GM19239 (cell line): ENCODE measurements at places on chromosomes 2 and 18.

DNA sequence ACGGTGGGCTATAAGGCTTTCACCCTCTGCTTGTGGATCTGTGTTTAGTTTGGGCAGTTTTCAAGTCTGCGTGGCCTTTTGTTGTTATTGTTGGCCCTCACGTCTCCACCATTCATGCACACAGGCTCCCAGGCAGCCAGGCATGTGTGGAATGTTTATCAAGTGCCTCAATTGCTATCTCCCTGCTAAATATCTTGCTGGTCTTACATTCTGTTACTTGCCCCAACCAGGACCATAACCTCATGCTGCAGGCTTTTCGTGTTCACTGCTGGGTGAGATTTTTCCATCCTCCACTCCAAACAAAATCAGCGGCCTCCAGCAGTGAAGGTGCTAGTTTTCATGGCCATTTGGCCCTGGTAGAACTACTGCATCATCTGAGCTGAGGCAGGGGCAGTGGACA lies 63.0 kb upstream of the DSC1 start:
- DNase-seq: no peak

DNA sequence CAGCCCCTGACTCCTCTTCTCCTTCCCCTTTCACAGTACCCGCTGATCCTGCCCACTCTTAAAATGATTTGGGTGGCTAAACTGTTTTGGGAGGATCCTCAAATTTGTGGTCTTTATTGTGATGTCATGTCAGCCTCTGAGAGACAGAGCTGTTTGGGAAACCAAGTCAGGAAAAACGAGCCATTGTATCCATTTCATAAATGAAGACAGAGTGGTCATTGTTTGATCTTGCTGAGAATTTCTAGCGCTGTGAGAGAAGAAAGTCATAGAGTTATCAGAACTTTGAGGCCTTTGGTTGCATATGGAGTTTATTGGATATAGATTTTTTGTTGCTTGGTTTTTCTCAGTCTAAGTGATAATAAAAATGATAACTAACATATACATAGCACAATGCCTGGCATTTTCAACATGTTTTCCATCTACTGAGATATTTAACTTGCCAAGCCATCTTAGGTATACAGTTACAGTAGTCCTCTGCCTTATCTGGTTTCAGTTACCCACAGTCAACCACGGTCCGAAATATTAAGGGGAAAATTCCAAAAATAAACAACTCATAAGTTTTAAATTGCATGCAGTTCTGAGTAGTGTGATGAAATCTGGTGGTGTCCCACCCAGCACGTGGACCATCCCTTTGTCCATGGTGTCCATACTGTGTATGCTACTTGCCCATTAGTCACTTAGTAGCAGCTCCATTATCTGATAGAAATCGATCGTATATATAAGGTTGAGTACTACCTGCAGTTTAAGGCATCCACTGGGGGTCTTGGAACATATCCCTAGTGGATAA lies 105.0 kb upstream of the RASGRP3 start:
- DNase-seq: no peak

DNA sequence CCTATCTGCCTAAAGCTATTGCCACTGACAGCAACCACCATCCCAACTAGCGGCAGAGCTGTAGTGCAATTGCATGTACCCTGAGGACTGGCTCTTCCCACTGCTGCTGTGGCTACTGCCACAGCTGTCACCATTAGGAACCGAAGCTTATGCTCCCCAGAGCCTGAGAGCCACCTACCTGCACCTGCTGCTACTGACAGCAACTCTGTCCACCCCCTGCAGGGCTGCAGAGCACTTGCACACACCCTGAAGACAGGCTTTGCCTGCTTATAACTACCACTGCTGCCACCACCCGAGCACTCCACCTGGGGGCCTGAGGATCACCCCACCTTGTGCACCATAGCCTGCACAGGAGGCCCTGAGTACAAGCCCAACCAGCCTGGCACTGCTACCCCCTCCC lies 217.6 kb upstream of the FOSL2 start:
- no peak for DNase-seq

DNA sequence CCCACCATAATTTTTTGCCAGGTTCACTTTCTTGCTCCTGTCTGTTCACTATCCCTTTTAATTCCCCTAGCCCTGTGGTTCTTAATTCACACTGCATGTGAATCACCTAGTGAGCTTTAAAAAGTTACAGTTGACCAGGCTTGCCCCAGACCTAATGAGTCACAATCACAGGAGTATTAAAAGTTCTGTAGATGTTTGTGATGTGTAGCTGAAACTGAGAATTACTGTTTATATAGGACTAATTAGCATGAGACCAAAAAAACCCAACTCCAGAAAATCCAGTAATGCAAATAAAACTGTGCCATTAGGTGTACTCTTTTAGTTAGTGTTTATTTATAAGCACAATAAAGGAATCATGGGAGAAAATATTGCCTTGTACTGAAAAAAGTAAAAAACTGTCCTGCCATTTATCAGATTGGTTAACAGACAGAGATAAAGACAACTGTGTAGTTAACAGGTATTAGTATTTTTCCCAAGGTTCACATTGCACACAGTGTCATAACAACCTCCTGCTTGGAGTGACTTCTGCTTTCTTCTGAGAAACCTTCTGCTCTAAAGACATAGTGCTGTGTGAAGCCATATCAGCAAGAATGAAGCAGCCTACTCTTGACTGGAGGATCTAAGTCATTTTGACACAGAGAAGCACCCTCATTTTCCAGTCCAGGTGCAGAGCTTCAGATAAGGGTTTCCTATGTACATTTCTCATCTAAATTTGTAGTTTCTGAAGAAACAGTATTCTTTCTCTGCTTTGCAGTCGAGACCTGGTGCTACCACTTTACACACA lies 39.0 kb downstream of the VAPA start:
- no peak for DNase-seq

DNA sequence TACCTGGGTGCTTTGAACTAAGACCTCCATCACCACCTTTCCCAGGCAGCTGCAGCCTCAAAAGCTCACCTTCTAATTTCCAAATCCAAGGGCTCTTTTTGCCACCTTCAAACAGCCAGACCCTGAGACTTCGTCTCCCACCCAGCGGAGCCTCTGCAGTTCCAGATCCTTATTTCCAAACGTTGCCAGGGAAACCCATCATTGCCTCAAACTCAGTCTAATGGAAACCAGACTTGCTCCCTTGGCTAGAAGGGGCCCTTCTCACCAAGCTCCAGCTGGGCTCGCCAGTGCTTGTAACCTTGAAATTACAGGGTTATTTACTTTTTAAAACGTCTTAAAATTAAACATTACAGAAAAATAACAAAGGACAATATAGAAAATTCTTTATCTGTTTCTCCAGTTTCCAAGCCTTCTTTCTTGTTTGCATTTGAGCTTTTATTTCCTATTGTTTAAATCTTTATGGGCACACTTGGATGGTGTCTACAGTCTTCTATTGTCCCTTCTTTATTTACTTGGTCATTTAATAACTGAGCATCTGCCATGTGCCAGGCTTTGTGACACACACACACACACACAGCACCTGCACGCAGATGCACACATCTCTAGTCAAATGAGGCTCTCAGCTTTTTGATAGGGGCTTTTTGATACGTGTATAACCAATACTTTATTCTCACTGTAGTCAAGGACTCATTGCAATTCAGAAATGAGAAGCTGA lies 36.1 kb downstream of the TRPM8 start:
- no peak for DNase-seq

DNA sequence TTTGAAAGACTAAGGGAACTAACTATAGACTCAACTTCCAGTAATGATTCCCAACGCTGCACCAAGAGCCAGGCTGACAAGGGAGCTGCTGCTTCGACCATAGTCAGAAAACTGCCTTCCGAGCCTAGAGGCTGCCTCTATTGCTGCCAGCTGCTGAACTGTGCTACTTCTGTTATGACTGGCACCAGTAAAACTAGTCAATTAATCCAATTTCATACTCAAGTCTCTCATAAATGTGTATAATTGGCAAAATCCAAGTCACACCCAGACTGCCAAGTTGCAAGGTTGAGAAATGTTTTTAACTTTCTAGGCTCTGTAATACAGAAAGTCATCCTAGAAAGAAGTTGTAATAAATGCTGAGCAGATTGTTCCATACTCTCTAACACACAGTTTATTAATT lies 117.4 kb downstream of the SPOPL start:
- no peak for DNase-seq

- DNase-seq: no peak
Measured at GRCh38 chr18:11324510-11324909, 175.1 kb upstream of the PIEZO2 start.

DNA sequence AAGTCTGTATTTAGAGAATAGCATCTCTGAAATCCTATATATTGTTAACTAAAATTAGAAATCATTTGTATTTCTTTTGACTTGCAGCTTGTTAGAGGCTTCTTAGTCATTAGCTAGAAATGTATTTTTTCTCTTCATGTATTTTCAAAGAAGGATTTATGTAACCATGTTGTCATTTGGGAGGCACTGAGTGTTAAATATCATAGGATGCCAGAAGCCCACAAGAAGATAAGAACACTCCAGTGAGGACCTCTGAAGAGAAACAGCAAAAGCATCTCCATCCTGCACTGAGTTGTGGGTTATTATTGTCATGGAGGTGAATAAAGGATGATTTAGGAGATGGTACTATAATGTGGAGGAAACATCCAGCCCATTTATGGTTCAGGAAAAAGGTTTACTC lies 93.5 kb downstream of the UBE2E3 start:
- no peak for DNase-seq

DNA sequence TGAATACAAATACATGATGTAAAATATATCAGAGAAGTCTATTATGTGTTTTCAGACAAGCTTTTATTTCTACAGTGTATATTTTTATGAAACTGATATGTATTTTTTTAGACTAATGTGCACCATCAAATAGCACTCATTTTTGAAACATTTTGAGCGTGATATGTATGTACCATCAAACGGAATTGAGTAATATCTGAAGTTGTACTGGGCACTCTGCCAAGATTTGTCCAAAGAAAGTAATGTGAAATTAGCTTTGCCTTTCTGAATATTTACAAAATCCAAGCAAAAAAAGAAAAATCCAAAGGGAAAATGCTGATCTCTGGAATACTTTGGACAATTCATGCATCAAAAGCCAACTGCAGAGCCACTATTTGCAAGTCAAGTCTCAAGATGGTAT lies 972.0 kb downstream of the DPP10 start:
- no peak for DNase-seq

GRCh38 chr2:222256250-222256649 lies 42.5 kb downstream of the PAX3 start:
- no peak for DNase-seq

GRCh38 chr2:14313341-14313740 lies 319.2 kb upstream of the LRATD1 start:
- DNase-seq: no peak

DNA sequence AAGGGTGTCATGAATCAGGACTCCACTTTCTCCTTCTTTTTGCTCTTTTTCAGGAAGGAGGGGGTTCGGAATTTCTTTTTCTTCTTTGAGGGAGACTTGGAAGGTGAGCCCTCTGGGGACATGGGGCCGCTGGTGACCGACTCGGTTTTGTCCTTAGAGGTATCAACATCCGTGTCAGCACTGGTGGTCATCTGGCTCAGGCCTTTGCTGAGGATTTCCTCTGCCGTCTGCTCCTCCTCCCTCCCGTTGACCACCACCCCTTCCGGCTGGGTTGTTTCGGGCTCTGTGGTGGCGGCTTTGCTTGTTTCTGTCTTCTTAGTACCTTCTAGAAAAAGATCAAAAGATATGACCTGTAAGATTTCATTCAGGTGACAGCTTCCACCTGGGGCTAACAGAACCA lies 104.6 kb downstream of the ADD2 start:
- DNase-seq: no peak

- DNase-seq: no peak
Measured at GRCh38 chr2:182318466-182319220, 108.2 kb downstream of the PDE1A start.
